ENCODE measurements at places on chromosomes 16 and 17.

- DNase-seq = no peak
Measured at GRCh38 chr17:43689814-43690213, 28.1 kb upstream of the MEOX1 start.

DNA sequence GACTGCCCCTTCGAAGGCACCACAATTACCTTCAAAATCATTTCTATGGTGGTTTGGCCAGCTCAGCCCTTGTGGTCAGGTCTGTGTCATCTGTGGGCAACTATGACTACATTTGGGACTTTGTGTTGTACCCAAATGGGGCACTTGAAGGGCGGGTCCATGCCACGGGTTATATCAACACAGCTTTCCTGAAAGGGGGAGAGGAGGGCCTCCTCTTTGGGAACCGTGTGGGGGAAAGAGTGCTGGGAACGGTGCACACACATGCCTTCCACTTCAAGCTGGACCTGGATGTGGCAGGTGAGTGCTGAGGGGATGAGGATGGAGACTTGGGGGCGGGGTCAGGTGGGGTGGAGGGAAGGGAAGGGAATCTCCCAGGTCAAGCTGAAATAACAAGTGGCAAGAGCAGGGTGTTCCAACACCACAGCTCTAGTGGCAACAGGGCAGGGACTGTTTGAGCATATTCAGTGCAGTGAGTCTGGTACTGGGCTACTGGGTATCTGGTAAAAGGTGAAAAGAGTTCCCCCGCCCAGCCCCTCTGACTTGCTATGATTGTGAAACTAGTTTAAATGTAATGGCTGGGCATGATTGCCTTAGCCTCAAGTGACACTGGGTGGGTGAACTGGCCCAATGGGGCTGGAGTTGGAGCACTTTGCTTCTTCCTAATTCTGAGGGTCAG is 1.7 kb downstream of the AOC2 start:
- no peak for DNase-seq

DNA sequence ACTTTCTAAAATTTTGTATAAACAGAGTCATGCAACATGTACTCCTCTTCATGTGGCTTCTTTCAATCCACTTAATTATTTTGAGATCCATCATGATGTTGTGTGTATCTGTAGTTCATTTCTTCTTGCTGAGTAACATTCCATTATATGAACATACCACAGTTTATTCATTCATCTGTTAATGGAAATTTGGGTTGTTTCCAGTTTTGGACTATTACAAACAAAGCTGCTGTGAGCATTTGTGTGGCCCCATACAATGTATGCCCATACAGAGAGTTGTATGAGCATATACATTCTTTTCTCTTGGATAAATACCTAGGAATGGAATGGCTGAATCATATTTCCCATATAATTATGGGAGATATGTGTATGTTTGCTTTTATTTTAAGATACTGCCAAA is 85.6 kb downstream of the CLEC16A start:
- DNase-seq = no peak

GRCh38 chr17:3761036-3761917 is 37.6 kb downstream of the HASPIN start:
- DNase-seq = no peak

DNA sequence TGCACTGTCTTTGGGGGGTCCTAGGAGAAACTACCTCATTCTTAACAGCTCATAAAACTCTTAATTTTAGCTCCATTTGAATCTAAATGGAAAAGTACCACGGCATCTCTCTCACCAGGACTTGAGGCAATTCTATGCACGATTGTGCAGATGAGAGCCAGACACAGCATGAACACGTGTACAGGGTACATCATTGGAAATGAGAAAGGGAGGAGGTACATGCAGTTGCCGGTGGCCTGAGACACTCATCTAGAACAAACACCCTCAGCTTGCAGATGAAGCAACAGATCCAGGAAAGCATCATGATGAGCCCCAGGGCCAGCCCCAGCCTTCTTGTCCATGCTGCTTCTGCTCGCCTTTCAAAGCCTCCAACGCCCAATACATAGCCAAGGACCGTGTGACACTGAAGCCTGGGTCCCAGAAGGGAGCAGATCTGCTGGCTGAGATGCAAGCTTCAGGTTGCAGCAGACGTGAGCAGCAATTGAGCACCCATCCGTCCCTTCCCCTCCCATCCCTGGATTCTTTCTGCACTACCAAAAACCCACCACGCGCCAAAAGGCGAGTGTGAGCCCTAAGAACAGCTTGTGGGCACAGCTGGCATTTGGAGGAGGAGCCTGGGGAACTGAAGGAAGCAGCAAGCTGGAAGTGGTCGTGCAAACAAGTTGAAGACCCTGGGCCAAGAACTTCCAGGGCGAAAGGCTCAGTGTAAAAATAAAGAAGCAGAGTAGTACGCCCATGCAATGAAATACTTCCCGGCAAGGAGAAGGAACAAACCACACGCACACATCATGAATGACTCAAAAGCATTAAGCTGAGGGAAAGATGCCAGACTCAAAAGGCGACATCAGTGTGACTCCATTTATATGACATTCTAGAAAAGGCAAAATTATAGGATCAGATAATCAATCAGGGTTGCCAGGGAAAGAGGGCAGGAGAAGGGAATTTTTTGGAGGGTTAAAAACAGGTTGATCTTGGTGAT is 7.3 kb upstream of the RCVRN start:
- DNase-seq = no peak
